ENCODE measurements at places on chromosomes 7 and 10. TPM values are rescaled to one million over a fixed set of nuclear protein-coding genes. Genes with fewer than 3 reads are reported as not detected.

The IGF2BP3 gene
- total RNA-seq, result 23.1 TPM

GRCh38 chr10:114174695-114175188 lies 739 bp upstream of the CCDC186 start:
- DNase-seq, result no peak

DNA sequence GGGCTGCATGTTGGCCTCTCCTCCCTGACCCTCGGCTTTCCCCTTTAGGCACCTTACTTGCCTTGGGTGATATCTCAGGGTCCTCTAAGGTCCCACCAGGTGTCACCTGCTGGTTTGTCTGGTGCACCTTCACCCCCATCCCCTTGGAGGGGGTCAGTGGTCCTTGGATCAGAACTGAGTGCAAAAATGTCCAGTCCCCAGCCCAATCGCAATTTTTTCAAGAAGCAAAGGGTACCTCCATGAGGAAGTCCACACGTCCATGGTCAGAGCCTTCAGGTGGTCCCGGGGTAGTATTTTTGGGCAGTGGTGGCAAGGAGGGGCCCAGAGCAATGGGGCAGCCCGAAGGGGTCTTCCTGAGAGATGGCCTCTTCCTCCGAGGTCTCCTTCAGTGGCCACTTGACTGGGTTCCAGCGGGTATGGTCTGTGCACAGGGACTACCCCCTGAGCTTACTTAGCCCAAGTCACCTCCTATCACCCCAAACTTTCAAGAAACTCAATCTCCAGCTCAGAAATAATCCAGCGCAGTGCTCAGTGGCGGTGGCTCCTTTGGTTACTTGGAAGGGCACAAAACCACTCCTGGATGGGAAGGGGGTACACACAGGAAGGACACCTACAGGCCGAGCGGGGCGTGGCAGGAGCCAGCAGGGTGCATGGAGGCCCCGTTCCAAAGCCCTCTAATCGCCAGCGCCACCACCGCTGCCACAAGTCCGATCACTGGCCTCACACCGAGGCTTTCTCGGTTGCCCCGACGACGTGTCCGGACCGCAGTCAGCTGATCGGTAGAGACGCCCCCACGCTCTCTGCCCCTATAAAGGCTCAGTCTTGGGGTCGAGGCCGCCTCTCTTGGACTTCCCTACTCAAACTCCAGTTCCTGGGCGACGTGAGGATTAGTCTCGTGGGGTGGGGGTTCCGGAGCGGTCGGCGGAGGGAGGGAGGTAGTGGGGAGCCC lies 4.5 kb downstream of the SAP25 start:
- DNase-seq, result peak; percentile 85

DNA sequence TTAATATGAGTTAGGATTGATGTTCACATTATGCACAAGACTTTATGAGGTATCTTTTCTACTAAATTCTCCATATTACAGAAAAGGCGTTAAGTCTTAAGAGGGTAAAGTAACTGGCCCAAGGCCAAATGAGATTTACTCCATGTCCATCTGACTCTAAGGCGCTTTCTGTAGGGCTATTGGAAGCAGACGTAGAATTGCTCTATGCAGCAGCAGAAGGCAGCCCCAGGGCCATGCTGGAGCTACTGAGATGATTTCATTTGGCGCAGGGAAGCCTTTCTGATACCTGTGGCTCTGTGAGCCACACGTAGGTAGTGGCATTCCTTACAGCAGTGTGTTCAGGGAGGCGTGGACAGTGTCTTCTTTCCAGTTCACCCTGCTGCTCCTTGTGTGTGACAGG lies 133.1 kb downstream of the SH2D4B start:
- no peak for DNase-seq

GRCh38 chr7:2800220-2800930 lies 43.7 kb downstream of the GNA12 start:
- DNase-seq, result no peak

DNA sequence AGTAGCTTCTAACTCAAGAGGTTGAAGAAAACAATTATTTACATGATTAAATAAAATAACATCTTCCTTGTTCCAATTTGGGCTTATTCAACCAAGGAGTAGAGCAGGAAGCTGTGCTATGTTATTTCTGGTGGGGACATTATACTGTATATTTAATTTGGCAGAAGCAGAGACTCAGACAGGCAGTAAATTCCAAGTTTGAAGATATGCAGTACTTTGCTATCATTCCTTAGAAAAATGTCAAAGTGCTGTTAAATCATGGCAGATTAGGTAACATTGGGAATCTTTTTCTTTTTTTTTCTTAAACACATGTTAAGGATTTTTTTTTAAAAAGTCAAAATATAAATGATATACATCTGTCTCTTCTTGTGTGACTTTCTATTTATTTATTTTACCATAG lies 190.1 kb downstream of the SUGCT start:
- no peak for DNase-seq

GRCh38 chr7:82247814-82248433 lies 195.7 kb downstream of the CACNA2D1 start:
- peak; percentile 31 for DNase-seq

DNA sequence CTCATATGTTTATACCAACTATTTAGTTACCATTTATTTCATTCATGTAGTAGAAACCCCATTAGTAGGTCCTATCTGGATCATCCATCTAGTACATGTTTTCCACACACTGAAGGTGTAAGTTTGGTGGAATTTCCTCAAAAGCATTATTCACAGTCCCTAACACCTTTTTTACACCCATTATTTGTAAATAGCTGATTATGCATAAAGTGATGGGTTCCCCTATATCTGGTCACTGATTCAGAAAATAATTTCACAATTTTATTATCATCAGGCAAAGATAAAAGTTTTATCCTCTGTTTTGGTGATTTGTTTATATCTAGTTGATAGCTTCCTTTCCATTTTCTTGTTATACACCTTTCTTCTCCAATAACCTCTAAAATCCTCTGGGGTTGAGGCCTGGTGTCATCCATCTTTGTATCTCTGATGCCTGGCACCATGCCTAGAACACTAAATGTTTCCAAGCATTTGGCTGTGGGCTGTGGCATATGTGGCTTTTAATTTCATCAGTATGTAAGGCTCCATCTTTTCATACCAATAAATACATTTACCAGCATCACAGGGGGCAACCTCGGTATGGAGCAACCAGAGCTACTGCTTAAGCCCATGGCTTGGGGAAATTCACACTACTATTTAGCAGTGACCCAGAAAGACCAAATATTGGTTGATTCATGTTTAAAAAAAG lies 1089.5 kb upstream of the LRRN3 start:
- DNase-seq, result no peak

DNA sequence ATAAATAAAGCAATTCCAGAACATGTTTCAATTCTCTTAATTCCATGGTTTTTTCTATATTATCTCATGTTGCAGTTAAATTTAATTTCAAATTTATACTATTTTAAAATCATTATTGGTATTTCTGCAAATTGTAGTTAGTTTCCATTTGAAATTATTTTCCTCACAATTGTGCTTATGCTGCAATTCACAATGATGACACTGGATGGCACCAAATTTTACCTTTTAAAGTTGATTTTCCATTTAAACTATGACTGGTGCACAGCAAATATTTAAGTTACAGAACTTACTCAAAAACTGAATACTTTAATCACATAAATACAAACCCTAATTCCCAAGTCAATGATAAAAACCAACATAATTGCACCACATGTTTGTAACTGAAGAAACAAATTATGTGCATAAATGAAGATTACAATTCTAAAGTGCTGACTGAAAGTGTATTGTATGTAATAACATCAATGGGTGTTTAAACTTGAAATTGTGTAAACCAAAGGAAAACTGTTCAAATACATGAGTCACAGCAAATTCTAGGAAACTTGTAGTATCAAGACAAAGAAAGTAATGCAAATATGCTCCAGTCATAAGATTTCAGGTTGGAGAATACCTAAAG lies 75.3 kb upstream of the AASS start:
- peak; percentile 60 for DNase-seq

- no peak for DNase-seq
Measured at GRCh38 chr10:75331081-75331480, 70.5 kb downstream of the ZNF503 start.

Measured in lung microvascular endothelial cell (primary cell).